ENCODE measurements at places on chromosomes 3 and 15. TPM values are rescaled to one million over a fixed set of nuclear protein-coding genes. Genes with fewer than 3 reads are reported as not detected.

The SLC9C1 gene
- 1.2 TPM for total RNA-seq

The GOLGA8J gene
- 0.09 TPM for total RNA-seq

The FOXL2 gene
- total RNA-seq, result not detected

The KY gene
- 46.4 TPM for total RNA-seq

The GNAT1 gene
- not detected for total RNA-seq

The CFAP100 gene
- total RNA-seq, result not detected

The STX19 gene
- total RNA-seq, result 0.04 TPM

The PRSS50 gene
- 0.09 TPM for total RNA-seq

The KNG1 gene
- 0.13 TPM for total RNA-seq

The ZNF148 gene
- 36.0 TPM for total RNA-seq

The PLAAT1 gene
- 24.3 TPM for total RNA-seq

The SLC12A1 gene
- not detected for total RNA-seq

The TBC1D23 gene
- total RNA-seq, result 37.3 TPM

The ANKRD34C gene
- under 0.01 TPM for total RNA-seq

The ITIH3 gene
- 0.84 TPM for total RNA-seq

Data from muscle of leg (tissue), 16 donors.